Bronchial epithelial cell (primary cell): ENCODE measurements at places on chromosomes 6 and 20. TPM values are rescaled to one million over a fixed set of nuclear protein-coding genes. Genes with fewer than 3 reads are reported as not detected.

SLC17A2 gene
- not detected in 2 replicates for total RNA-seq

DNA sequence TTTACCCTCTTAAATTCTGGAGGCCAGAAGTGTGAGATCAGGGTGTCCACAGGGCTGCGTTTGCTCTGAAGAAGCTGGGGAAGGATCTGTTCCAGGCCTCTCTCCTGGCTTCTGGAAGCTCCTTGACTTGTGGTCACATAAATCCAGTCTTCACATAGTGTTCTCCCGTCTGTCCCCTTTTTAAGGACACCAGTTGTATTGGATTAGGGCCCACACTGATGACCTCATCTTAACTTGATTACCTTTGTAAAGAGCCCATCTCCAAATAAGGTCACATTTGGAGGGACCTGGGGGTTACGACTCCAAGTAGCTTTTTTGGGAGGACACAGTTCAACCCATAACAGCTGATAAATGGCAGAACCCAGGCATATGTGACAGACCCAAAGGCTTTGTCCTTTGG is 20.0 kb upstream of the WFDC2 start:
- DNase-seq, result no peak

NOTCH4 gene
- 0.26 and 0.38 TPM in 2 replicates for total RNA-seq

GRCh38 chr6:42704251-42704936 is 18.0 kb downstream of the PRPH2 start:
- no peak for DNase-seq

GRCh38 chr6:18302561-18303439 is 38.5 kb upstream of the DEK start:
- DNase-seq, result no peak

SIGLEC1 gene
- not detected in 2 replicates for total RNA-seq

DNA sequence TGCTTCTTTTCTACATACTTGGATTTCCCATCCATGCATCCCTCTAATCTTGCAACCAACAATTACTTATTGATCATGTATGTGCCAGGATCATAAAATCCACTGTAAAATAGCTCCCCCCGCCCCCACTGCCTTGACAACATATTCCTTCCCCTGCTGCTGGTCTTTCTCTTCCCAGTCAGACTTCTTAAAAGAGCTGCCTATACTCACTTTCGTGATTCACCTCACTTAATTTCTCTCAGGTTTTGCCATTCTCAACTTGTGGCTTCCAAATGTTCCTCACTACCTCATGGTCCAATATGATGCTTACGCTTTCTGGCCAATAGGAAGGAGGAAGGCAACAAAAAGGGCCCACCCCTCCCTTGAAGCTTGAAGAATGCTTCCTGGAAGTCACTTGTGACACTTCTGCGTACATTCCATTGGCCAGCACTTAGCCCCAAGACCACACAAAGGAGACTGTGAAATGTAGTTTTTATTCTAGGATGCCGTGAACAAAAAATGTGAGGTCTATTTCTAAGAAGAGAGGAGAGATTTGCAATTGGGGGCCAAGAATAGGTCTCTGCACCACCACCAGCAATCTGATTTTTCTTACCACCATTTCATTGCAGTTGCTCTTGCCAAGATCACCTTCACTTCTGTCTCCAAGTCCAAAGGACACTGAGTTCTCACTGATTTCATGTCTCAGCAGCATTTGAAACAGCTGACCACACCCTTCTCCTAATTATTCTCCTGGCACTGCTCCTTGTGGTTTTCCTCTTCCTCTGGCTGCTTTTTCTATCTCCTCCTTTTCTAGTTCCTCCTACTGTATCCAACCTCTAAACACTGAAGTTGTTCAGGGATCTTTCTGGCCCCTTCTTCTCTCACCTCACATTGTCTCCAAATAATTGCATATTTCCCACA is 30.8 kb downstream of the CD164 start:
- peak; percentile 38 for DNase-seq

- no peak for DNase-seq
Observed at GRCh38 chr20:4305091-4305490, 289.7 kb upstream of the RNF24 start.

DNA sequence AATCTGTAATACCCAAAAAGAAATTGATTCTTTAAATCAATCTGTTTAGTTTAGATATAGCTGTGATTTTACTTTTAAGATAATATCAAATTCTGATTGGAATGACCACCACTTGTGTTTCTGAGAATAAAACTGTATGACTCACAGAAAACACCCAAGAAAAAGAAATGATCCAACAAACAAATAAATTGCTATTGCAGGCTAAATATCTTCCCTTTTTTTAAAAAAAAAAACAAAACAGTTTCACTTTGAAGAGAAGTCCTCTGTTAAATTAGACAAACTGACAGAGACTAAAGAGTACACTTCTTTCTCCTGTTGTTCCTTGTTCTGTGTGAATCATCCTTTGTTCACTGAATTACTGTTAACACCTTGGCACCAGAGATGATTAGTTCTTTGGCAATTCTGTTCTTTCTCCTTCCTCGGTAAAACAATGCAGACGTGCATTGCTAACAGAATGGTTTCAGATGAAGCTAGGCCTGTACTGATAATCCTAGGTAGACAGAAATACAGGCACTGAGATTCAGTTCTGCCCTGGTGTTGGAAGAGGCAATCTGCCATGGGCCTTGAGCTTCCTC is 895.2 kb upstream of the CITED2 start:
- DNase-seq, result peak; percentile 85

SYCP2L gene
- total RNA-seq, result 0.26 TPM in 2 replicates

DNA sequence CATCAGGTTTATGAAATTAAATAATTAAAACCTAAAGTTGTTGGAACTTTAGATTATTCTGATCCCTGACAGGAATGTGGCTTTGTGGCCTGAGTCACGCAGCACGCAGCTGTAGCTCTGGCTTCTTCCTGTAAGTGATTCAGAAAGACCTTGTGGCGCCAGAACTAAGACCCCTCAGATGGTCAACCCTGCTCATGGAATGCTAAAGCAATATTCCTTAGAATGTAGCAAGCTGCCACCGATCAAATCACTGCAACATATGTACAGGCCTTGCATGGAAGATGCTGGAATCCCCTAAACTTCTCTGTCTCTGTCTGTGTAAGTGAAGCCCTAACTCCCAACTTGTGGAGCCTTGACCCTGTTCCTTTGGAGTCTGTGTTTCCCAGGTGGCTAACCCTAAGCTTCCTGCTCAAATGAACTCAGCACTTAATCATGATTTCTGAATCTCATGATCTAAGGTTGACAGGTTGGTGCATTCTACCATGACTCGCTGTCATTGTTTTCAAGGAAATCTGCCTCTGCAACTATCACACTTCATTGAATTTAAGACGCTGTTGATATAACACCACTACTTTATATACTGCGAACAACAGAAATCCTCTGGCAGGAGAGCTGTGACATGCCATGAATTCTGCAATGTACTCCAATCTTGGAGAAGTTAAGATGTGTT is 111.2 kb upstream of the CST7 start:
- DNase-seq, result peak; percentile 83

DNA sequence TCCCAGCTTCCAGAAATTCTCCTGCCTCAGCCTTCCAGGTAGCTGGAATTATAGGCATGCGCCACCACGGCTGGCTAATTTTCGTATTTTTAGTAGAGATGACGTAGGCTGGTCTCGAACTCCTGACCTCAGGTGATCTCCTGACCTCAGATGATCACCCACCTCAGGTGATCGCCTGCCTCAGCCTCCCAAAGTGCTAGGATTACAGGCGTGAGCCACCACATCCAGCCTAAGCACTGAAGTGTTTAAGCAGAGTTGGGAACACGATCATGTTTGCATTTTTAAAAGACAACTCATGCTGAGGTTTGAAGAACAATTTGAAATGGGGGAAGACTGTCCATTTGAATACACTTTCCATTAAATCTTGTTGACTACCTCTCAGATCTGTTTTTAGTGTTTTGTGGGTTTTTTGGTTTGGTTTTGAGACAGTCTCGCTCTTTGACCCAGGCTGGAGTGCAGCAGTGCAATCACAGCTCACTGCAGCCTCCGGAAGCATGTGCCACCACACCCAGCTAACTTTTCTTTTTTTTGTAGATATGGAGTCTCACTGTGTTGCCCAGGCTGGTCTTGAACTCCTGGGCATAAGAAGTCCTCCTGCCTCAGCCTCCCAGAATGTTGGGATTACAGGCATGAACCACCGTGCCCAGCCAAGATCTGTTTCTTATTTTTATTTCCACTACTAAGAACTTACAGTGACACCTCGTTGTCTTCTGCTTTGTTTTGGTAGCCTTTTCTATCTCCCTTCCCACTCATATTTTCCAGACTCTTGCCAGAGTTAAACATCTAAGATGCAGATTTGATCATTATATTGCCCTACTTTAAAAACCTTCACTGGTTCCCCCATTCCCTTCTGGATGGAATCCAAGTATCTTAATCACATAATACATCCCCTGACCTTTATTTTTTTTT is 5.5 kb downstream of the CASP8AP2 start:
- no peak for DNase-seq

DNA sequence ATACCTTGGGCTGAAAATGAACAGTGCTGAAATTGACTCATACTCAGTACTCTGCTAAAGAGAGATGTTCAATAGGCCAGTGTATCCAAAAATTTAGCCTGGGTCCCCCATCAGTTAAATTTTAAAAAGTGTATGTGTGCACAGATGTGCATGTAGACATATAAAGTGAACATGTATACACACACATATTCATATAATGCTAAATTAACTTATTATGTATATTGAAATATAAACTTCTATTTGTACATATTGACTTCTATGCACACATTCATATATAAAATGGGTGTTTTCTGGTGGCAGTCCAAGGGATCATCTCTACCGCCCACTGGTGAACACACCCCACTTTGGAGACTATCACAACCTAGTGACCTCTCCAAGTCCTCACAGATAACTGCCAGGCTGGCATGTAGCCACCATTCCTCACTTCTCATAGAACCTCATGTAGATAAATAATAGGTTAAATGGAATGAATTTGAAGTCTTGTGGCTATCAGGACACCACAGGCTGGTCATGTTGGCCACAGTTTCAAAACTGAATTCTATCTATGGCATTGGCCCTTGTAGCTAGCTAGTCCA is 8.8 kb downstream of the SLC22A16 start:
- no peak for DNase-seq

GPLD1 gene
- total RNA-seq, result 0.26 and 0.64 TPM in 2 replicates

GRCh38 chr6:2940010-2940850 is 31.1 kb downstream of the SERPINB6 start:
- DNase-seq, result no peak

DSE gene
- total RNA-seq, result 56.6 and 100 TPM in 2 replicates

GRCh38 chr6:156150391-156150790 is 626.8 kb upstream of the ARID1B start:
- DNase-seq, result no peak

DNA sequence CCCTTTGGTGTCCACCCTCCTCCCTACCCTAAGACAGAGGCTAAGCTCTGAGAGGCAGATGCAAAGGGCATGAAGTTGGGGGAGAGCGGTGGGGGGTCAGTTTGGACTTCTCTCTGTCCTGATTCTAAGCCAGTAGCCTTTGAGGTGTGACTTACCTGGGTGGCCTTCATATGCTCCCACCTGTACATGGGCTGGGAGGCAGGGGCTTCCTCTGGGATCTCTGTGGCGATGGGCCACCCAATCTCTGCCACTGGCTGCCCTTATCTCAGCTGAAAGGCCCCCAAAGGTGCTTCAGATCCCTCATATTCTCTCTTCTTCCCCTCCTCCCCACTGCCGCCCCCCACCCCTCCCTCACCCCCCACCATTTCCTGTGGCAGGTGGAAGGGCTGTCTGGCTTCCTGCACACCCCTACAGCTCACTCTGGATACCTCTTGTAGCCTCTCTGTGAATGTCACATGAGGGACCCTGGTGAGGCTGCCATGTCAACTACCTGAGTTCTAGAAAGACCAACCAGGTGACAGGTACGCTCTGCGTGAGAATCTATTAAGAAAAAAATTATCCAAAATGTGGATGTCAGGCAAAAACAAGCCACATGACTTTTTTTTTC is 34.0 kb downstream of the PNLDC1 start:
- DNase-seq, result no peak

- DNase-seq, result no peak
Observed at GRCh38 chr6:105935416-105935815, 150.7 kb upstream of the PRDM1 start.

- no peak for DNase-seq
Observed at GRCh38 chr6:13611715-13612114, 3.4 kb upstream of the NOL7 start.

DNA sequence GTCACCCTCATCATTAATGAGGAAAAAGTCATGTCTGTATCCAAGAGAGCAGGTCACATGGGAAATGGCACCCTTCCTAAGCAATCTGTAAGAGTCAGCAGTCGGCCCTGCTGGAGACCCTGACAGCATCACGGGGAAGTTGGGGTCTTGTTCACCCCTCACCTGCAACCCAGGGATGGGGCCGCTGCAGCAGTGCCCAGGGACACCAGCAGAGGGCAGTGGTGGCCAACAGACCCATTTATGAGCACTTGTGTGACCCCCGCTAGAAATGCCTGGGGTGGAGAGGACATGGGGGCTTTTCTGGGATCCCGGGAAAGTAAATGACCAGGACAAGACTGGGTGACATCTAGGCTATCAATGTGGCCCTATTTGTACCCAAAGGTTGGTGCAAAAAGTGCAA is 35.9 kb downstream of the ANKRD60 start:
- DNase-seq, result no peak

GRCh38 chr20:57783956-57784837 is 74.4 kb upstream of the PMEPA1 start:
- no peak for DNase-seq

DNA sequence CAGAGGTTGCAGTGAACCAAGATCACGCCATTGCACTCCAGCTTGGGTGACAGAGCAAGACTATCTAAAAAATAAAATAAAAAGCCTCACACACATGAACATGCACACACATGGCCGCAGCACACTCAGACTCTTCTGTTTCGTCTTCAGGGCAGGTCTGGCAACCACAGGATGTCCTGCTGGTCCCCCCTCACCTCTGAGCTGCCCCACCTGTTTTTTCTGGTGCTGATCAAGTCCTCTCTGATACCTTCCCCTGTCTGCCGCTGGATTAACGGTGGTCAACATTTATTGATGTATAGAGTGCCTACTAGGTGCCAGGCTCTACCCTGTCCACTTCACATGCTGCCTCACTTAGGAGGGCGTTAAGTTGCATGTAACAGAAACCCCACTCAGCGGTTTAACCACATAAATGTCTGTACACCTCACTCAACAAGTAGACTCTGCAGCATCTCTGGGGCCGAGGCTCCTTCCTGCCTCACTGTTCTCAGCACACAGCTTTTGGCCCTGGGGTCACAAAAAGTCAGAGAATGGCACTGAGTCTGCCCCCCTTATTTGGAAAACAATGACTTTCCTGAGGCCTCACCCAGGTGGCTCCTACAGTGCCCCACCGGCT is 4.5 kb upstream of the AP5S1 start:
- no peak for DNase-seq

GRCh38 chr6:111096246-111096645 is 8.9 kb downstream of the SLC16A10 start:
- DNase-seq, result peak; percentile 88

ADIG gene
- total RNA-seq, result not detected in 2 replicates

DNA sequence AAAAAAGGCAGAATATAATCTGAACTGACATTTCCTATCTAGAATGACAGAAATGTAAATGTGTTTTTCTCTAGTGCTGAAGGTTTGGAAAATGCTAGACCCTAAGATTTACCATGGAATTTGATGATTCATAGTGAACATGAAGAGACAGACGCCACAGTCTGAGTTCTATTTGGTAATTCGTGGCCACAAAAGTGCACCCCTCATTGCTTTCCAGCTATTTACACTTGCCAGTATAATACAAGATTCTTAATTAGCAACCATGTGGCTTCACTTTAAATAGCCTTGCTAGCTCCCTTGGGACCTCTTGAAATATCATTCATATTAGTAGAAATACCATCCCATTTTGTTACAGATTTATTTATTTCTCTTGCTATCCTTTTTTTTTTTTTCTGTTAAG is 636.8 kb downstream of the PRKN start:
- peak; percentile 44 for DNase-seq
